Astrocyte of the spinal cord (primary cell): ENCODE measurements at places on chromosomes 1 and 21.

DNA sequence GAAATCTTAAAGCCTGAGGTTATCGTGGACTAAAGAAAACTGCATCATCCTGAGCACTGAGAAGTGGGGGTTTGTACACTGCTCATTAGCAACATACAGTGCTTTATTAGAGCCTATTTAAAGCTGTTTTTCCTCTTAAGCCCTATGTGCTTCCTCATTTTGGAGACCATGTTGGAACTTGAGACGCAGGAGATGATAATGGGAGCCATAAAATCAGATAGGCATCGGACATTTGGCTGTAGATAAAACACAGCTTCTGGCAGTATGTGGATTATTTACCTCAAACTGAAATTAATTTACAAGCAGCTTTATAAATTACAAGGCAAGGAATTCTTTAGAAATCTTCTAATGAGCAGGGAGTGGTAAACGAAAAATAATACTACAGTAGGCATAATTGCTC, 147.7 kb upstream of the IVNS1ABP start:
- DNase-seq = no peak

DNA sequence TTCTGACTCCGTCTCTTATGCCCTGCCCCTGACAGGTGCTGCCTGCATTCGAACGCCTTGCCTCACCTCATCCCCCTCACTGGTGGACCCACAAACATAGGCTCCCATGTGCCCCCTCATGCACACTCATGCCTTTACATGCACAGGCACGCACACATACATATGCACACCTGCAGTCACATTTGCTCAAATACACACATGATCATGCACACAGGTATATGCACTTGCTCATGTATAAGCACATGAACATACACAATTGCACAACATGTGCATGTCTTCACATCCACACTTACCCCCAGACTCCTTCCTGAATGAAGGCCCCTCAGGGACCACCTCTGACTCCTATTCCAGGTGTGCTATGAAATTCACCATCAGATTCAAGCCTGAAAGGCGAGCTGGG, 506.9 kb downstream of the PTPRU start:
- DNase-seq = no peak

DNA sequence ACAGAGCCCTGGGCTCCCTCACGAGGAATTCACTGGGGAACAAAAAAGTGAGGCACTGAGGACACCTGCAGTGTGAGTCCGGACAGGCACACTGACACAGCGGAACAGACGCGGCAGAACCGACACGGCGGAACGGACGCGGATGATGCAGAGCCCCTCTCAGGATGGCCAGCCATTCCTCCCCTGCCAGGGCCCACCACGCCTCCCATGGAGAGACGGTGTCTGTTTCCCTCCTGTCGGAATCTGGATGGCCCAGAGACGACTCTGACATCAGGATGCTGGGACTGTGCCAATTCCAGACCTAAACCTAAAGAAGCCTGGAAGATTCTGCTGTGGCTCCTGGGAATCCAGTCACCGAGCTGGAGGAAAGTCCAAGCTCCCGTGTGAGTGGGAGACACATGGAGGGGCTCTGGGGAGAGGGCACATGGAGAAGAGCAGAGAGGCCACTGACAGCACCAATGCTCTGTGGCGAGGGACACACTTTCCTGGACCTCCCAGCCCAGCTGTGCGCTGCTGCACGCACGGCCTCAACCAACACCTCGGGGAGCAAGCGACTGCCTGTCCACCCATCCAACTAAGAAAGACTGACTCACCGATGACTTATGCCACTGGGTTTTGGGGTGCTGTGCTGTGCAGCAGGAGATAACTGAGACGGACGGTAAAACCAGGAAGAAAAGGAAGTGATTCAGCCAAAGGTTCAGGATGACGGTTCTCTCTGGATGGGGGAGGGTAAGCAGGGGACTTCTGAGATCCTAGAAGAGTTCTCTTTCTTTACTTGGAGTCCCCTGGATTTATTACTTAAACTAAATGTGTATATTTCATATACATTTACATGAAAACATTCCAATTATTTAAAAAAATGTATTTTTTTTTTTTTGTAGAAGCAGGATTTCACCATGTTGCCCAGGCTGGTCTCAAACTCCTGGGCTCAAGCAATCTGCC, 23.3 kb downstream of the ZBTB17 start:
- peak; percentile 92 for DNase-seq

DNA sequence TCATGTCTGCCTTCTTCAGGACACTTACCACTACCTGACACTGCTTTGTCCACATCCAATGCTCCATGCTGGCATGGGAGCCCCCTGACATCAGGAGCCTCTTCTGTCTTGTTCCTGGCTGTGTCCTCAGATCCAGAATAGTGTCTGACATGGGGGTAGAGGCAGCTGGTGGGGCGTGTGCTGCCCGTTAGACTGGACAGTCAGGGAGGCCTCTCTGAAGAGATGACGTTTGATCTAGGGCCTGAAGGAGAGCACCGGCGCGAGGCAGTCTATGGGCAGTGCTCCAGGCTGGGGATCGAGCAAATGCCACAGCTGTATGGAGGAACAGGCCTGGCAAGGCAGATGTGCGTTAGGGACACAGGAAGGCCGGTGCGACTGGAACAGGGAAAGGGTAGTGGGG, 16.6 kb downstream of the SLC9A1 start:
- DNase-seq = no peak
